ENCODE measurements at places on chromosomes 13 and 19. TPM values are rescaled to one million over a fixed set of nuclear protein-coding genes. Genes with fewer than 3 reads are reported as not detected.

ZNF430 gene
- 23.6 TPM for total RNA-seq

ETV2 gene
- total RNA-seq = not detected

VSTM2B gene
- not detected for total RNA-seq

TRIM28 gene
- total RNA-seq = 432 TPM

IGFL4 gene
- total RNA-seq = not detected

GADD45GIP1 gene
- total RNA-seq = 16.6 TPM

CCDC169 gene
- not detected for total RNA-seq

SPTBN4 gene
- total RNA-seq = 0.15 TPM

C19orf85 gene
- not detected for total RNA-seq

KLK3 gene
- total RNA-seq = not detected

IL12RB1 gene
- total RNA-seq = 131 TPM

CEACAM8 gene
- not detected for total RNA-seq

SYT5 gene
- not detected for total RNA-seq

IQCN gene
- 4.6 TPM for total RNA-seq

TMEM91 gene
- total RNA-seq = 4.9 TPM

LILRB5 gene
- total RNA-seq = not detected

ZNF433 gene
- total RNA-seq = 0.29 TPM

ARRDC5 gene
- total RNA-seq = 2.1 TPM

UGGT2 gene
- total RNA-seq = not detected

ZNF587B gene
- 17.7 TPM for total RNA-seq

DMKN gene
- total RNA-seq = not detected

ATP8B3 gene
- total RNA-seq = 14.2 TPM

SERP2 gene
- total RNA-seq = 1.7 TPM

DACT3 gene
- total RNA-seq = 1.6 TPM

MEX3D gene
- total RNA-seq = 8.3 TPM

BRME1 gene
- 9.8 TPM for total RNA-seq

CLDN10 gene
- total RNA-seq = not detected

ZNF541 gene
- 0.12 TPM for total RNA-seq
